ENCODE measurements at places on chromosomes 1 and 21.

DNA sequence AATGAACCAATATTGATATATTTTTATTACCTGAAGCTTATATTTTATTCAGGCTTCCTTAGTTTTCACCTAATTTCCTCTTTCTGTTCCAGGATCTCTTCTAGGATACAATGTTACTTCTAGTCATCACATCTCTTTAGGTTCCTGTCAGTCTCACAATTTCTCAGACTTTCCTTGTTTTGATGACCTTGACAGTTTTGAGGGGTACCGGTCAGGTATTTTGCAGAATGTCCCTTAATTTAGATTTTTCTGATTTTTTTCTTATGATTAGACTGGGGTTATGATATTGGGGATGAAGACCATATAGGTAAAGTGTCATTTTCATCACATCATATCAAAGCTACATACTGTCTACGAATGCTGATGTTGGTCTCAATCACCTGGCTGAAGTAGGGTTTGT lies 167.5 kb downstream of the LMX1A start:
- DNase-seq: no peak

DNA sequence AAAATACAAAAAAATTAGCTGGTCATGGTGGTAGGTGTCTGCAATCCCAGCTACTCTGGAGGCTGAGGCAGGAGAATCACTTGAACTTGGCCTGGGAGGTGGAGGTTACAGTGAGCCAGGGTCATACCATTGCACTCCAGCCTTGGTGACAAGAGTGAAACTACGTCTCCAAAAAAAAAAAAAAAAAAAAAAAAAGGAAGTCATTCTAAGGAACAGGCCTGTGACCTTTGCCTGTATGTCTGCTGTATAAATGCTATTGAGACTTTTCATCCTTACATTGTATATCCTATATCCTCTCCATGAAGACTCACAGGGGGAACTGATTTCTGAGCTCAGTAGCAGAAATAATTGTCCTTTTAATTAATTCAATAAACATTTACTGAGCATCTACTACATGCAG lies 7.5 kb upstream of the CTPS1 start:
- no peak for DNase-seq

DNA sequence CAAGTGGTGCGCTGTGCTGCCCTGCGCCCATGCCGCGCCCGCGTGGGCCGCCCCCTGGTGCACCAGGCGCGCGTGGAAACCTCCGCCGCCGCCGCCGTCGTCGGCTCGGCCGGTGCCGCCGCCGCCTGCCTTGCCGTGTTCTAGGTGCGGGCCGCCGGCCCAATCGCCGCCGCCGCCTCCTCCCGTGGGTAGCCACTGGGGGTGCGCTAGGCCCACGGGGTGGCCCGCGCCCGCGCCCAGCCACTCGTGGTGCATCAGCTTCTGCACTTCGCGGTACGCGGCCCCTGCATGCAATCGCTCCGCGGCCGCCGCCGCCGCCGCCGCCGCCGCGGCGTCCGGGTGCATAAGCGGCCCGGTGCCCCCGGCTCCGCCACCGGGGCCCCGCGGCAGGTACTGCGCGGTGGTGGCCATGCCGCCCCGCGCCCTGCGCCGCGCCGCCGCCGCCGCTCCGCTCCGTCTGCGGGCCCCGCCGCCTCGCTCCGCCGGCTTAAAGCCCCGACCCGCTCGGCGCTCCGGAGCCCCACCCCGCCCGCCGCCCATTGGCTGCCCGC lies at the start of gene POU3F1:
Gene POU3F1, minus strand, starts transcription at position 461 of the 551 bp plus-strand sequence. Its CDS starts 50 bp downstream, at position 411.
- no peak for DNase-seq

DNA sequence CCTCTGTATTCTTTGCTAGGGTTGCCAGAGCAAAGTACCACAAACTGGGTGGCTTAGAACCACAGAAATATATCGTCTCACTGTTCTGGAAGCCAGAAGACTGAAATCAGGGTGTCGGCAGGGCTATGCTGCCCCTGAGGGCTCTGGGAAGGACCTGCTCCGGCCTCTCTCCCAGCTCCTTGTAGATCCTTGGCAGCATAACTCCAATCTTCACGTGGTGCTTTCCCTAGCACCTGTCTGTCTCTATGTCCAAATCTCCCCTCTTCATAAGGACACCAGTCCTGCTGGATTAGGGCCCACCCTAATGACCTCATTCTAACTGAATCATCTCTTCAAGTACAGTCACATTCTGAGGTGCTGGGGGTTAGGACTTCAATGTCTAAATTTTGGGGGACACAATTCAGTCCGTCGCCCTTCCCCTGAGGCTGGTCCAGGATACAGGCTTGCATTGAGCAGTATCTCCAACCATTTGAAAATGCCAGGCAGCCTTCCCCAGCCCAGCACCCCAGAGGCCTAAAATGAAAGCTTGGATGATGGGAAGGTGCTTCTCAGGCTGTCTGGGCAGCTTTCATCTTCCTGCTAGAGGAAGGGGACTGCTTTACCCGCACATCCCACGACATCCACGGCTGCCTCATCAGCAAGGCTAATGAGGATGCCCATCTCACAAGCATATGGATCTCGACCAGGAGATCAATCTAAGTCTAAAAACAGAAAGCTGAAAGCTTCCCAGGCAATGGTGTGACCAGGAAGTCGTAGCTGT lies 24.7 kb downstream of the TRIM67 start:
- DNase-seq: no peak

- no peak for DNase-seq
Measured at GRCh38 chr1:152153996-152154395, 5.0 kb downstream of the RPTN start.

GRCh38 chr1:98027103-98027705 lies 106.4 kb upstream of the DPYD start:
- DNase-seq: no peak
